ENCODE measurements at places on chromosomes 5 and 9.

DNA sequence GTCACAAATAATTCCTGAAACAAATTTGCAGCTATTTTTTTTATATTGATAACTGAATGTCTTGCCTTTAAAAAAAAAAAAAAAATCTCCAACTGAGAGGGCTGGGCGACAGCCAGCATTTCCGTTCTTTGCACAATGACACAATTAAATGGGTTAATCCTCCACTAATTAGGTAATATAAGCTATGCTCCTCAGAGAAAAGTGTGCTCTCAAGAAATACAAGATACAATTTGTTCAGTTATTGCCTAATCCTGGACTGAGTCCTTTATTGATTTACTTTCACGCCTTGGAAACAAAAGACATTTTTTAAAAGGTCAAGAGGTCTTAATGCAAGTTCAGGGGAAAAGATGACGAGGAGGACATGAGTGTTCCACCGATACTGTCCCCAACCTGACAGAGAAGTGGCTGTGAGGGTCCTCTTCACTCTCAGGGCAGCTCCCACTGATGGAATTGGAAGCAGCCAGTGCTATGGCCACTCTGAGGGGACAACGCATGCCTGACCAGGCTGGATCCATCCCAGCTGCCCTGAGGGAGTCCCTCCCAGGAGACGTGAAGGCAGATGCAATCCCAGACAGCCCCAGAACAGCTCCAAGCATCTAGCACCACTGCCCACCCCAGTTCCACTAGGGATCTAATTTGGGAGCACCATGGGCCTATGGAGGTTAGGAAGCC lies 220.7 kb downstream of the GNA14 start:
- no peak for DNase-seq

GRCh38 chr9:133242991-133243390 lies 32.0 kb downstream of the ABO start:
- no peak for DNase-seq

- no peak for DNase-seq
Measured at GRCh38 chr5:135160036-135160675, 126.1 kb upstream of the PITX1 start.

DNA sequence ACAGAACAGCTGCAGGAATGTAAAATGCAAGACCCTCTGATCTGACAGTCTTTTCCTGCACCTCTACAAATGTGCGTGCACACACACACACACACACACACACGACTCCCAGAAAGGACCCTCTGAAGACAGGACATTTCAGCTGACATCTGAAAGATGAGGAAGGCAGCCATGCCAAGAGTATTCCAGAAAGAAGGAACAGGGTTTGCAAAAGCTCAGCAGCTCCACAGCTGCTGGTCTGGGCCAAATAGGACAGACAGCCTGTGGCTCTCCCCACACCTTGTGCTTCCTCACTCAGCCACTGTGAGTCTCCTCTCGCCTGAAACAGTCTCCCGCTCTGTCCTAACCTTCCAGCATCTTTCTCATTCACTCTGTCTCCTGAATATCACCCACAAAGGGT lies 189.0 kb downstream of the PALM2AKAP2 start:
- DNase-seq, result no peak

GRCh38 chr5:72018143-72018803 lies 89.0 kb upstream of the MAP1B start:
- DNase-seq, result no peak

DNA sequence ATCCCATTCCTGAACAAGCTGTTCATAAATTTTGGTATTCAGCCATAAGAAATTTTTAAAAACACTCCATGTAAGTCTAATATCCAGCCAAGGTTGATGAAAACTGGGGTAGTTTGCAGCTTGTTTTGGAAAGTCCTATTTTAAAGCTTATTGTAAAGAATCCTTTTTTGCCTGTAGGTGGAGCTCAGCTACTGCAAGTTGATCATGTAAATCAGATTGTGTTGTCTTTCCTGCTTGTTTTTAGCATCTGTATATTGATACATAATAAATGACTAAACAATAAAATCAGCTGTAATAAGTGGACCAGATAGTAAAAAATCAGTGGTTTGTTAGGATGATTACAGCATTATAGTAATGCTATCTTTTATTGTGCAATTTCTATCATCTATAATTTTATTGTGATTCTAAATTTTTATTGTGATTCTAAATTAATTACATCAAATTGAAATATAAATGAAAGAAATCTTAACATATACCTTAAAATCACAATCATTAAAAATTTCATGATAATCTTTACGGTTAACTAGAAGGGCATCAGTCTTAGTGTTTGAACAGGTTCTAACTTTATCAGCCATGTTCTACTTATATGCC lies 42.4 kb downstream of the CWC27 start:
- DNase-seq, result no peak

Data from right forelimb (tissue), 1 donor.